Stomach (tissue), 19 donors: ENCODE measurements at places on chromosomes 2 and 18. TPM values are rescaled to one million over a fixed set of nuclear protein-coding genes. Genes with fewer than 3 reads are reported as not detected.

NT5C1B gene
- total RNA-seq, result not detected

RPRD1A gene
- 58.7 TPM for total RNA-seq

DNA sequence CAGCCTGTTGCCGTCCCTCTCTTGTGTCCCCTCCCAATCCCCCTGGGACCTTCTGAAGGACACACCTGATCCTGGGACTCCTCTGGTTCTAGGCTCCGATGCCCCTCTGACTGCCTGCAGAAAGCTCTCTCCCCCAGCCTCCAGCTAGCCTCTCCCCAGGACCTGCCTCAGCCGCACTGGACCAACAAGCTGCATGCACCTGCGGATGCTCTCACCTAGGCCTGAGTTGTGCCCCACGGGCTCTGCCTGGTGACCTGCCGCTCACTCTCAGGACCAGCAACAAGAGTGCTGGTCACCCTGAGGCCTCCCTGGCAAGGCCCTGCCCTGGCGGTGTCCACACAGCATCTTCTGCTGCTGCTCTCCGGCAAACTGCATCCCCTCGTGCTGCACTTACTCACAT is 63.0 kb downstream of the EIPR1 start:
- no peak for DNase-seq
- no peaks in the 10 kb centered on the region for H3K27me3 ChIP-seq
- H3K36me3 ChIP-seq, result no peaks in the 10 kb centered on the region
- H3K4me1 ChIP-seq, result no peaks in the 10 kb centered on the region
- no peak overlapping the region for H3K27ac ChIP-seq

DNA sequence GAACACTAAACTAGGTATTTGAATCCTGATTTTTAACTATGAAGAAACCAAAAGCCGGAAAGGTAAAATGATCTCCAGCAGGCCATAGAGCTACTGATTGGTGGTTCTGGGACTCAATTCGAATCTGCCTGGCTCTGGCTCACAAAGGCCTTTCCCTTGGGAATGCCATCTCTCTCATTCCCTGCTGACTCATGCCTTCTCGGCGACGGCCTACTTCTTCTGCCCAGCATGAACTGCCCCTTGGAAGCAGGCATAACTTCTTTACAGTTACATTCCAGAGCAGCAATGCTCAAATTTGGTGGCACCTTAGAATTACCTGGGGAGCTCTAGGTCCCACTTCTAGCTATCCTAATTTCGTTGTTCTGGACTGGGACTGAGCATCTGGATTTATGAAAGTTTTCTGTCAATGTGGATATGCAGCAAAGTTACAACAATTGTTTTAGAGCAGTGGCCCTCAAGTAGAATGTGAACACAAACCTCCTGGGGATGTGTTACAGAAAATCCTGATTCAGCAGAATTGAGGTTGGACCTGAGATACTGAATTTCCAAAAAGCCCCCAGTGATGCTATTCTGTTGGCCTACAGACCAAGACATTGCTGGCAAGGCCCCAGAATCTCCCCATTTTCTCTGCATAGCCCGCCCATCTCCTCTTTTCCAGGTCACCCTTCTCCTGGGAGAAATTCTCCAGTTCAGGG is 261.1 kb downstream of the CNTNAP5 start:
- no peak overlapping the region for H3K4me3 ChIP-seq
- DNase-seq, result no peak
- H3K4me1 ChIP-seq, result no peaks in the 10 kb centered on the region
- no peak overlapping the region for H3K27ac ChIP-seq
- H3K36me3 ChIP-seq, result no peaks in the 10 kb centered on the region

GRCh38 chr2:46498681-46499080 is 19.3 kb downstream of the TMEM247 start:
- no peak overlapping the region for H3K4me3 ChIP-seq
- no peak overlapping the region for H3K27ac ChIP-seq
- no peak for DNase-seq
- no peaks in the 10 kb centered on the region for H3K36me3 ChIP-seq

UGT1A8 gene
- not detected for total RNA-seq

GRCh38 chr2:185990861-185991525 is 252.4 kb downstream of the FSIP2 start:
- no peak for DNase-seq
- no peaks in the 10 kb centered on the region for H3K36me3 ChIP-seq
- no peak overlapping the region for H3K4me3 ChIP-seq

C2orf69 gene
- total RNA-seq, result 29.8 TPM

CDK5R2 gene
- total RNA-seq, result 0.45 TPM

GRCh38 chr2:88614497-88615157 is 12.6 kb downstream of the EIF2AK3 start:
- peaks cover 32% of the 10 kb centered on the region for H3K4me1 ChIP-seq
- H3K27me3 ChIP-seq, result no peaks in the 10 kb centered on the region
- H3K36me3 ChIP-seq, result peaks cover 31% of the 10 kb centered on the region
- DNase-seq, result no peak
- H3K4me3 ChIP-seq, result no peak overlapping the region

ZSWIM2 gene
- not detected for total RNA-seq

HRH4 gene
- not detected for total RNA-seq

DNA sequence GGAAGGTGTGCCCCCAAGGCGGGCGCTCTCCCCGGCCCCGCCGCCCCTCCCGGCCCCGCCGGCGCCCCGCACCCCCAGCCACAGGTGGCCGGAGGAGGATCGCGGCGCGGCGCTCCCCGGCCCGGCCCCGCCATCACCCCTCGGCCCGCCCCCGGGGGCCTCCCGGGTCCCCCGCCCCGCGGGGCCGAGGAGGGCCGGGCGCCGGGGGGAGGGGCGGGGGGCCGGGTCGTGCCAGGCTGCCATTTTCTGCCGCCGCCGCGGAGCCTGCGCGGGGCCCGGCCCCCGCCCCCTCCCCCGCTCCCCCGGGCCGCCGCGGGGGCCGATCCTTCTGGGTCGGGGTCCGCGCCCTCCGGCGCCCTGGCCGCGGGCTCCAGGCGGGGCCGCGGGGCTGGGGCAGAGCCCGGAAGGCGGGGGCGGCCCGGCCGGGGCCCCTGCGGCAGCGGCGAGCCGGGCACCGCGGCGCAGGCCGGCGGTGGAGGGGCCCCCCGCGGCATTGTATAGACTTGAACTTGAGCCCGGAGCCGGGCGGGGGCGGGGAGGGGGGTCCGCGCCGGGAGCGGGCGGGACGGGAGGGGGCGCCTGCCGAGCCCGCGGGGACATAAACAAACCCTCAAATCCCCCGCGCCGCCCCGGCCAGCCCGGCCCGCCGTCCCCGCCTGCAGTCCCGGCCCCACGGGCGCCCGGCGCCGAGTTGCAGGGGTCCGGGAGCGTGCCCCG is 556 bp downstream of the DNMT3A start:
- H3K27ac ChIP-seq, result peak overlapping the region; percentile 88
- H3K4me3 ChIP-seq, result peak overlapping the region; percentile 73
- H3K4me1 ChIP-seq, result peaks cover 33% of the 10 kb centered on the region
- peak; percentile 34 for DNase-seq
